NCI-H226 (cell line): ENCODE measurements at places on chromosomes 6 and 20.

DNA sequence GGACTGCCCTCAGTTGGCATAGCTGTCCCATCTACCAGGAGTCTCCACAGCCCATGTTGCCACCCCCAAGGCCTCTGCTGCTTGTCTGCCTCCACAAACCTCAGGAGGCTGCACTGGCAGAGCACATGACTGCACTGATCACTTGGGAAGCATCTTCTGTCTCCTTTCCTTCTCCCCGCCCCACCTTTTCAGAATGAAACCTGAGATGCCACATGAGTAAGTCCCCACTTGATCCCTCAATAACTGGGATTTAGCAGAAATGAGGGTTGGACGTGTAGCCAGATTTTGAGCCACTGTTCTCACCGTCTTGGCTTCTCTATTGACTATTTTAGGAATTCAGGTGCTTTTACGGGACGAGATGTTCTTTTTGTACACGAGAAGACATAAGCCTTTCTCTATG lies 328.4 kb downstream of the CDC5L start:
- DNase-seq: no peak

DNA sequence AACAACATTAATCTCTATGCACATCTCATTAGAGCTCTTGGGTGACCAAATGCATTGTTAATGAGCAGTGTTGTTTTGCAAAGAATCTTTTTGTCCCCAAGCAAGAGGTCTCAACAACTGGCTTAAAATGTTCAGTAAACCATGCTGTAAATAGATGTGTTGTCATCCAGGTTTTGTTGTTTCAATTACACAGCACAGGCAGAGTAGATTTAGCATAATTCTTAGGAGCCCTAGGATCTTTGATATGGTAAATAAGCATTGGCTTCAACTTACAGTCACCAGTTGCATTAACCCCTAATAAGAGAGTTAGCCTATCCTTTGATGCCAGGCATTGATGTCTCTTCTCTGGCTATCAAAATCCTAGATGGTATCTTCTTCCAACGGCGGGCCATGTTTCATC lies 23.3 kb downstream of the NUP153 start:
- no peak for DNase-seq

GRCh38 chr6:66926060-66926459 lies 1219.0 kb upstream of the EYS start:
- DNase-seq: no peak

- DNase-seq: no peak
Measured at GRCh38 chr6:146200176-146200575, 171.3 kb downstream of the GRM1 start.

GRCh38 chr20:63234693-63235398 lies 859 bp upstream of the BIRC7 start:
- peak; percentile 36 for DNase-seq
